Ovary (tissue), 10 donors: ENCODE measurements at places on chromosomes 5 and 9. TPM values are rescaled to one million over a fixed set of nuclear protein-coding genes. Genes with fewer than 3 reads are reported as not detected.

Gene DAPK1
- 103 TPM for total RNA-seq

Gene C9
- total RNA-seq: 0.20 TPM

Gene FRRS1L
- 49.8 TPM for total RNA-seq

DNA sequence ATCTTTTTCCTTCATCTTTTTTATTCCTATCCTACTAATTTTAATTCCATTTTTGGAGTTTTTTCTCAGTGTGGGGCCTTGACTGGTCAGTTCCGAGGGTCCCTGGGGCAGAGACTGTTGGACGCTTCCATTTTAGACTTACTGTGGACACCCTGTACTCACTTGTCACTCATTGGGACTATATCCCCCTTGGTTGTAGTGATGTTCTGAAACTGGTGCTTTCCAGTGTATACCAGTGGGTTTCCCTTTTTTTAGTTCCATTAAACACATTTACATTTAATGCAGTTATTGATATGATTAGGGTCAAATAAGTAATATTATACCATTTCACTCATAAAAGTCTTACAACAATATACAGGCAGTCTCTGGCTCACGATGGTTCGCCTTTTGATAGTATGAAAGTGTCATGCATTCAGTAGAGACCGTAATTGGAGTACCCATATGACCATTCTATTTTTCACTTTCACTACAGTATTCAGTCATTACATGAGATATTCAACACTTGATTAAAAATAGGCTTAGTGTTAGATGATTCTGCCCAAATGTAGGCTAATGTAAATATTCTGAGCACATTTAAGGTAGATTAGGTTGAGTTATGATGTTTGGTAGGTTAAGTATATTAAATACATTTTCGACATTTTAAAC, 46.0 kb downstream of the CNOT6 start:
- no peak for DNase-seq
- no peaks in the 10 kb centered on the region for H3K4me1 ChIP-seq
- no peak overlapping the region for H3K27ac ChIP-seq
- no peaks in the 10 kb centered on the region for H3K27me3 ChIP-seq

GRCh38 chr9:14424983-14425382, 111.0 kb upstream of the NFIB start:
- no peaks in the 10 kb centered on the region for H3K36me3 ChIP-seq
- peaks cover 2% of the 10 kb centered on the region for H3K4me1 ChIP-seq
- no peak overlapping the region for H3K27ac ChIP-seq
- H3K4me3 ChIP-seq: no peak overlapping the region
